Airway epithelial cell (primary cell): ENCODE measurements at places on chromosomes 5 and 9. TPM values are rescaled to one million over a fixed set of nuclear protein-coding genes. Genes with fewer than 3 reads are reported as not detected.

The NIPAL4 gene
- 14.9 and 22.1 TPM in 2 replicates for total RNA-seq

The GZMA gene
- total RNA-seq = not detected in 2 replicates

The FOXD4L3 gene
- not detected in 2 replicates for total RNA-seq

The SIMC1 gene
- 7.3 and 11.8 TPM in 2 replicates for total RNA-seq

The NOTCH1 gene
- total RNA-seq = 96.6 and 124 TPM in 2 replicates

The PRUNE2 gene
- total RNA-seq = 0.07 TPM in 1 of 2 replicates, not detected in the other

The KLHL3 gene
- 0.79 and 1.6 TPM in 2 replicates for total RNA-seq

The C9orf153 gene
- total RNA-seq = not detected in 2 replicates

The BTNL3 gene
- not detected in 2 replicates for total RNA-seq

The IRGM gene
- total RNA-seq = not detected in 2 replicates
